ENCODE measurements at places on chromosomes 16 and 17.

DNA sequence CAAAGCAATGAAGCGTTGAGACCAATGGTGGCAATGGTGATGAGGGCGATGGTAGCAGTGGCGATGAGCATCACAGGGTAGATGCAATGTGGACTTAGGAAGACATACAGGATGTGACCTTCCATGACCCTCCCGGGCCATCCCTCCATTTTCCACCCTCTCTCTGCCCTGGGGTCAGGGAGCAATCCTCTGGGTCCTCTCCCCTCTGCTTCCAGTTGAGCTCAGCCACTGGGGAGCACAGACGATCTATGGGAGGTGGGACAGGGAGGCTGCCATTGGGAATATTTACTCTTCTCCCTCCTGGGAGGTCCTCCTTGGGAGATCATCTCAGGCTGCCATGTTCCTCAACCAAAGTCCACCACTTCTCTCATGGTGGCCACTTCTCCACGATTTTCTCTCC, 260.7 kb upstream of the FOXF1 start:
- DNase-seq: peak; percentile 32

GRCh38 chr16:63928421-63928820, 1193.4 kb downstream of the CDH11 start:
- no peak for DNase-seq

- no peak for DNase-seq
These were observed 12.8 kb downstream of the PIMREG start for GRCh38 chr17:6456914-6457687.

GRCh38 chr16:30054959-30055553, 10.5 kb upstream of the ALDOA start:
- DNase-seq: no peak

DNA sequence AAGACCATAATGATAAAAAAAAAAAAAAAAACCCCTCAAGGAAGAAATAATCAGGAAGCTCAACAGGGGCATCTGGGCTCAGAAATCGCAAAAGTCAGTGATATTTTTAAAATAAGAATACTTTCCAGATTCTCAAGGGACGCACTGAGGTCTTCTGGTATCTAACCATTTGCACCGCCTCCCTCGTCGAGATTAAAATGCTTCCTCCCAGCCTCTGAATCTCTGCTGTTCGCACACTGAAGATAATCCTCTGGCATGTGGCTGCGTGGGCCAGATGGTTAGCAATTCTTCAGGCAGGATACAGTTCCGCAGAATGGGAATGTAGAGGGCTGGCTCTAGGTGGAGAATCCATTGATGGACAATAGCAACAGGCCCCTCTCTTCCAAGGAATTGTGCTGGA, 211.7 kb upstream of the CDH5 start:
- DNase-seq: no peak

GRCh38 chr16:65119901-65120401, 1.9 kb downstream of the CDH11 start:
- DNase-seq: no peak

GRCh38 chr16:50644729-50645128, 36.4 kb downstream of the SNX20 start:
- no peak for DNase-seq

DNA sequence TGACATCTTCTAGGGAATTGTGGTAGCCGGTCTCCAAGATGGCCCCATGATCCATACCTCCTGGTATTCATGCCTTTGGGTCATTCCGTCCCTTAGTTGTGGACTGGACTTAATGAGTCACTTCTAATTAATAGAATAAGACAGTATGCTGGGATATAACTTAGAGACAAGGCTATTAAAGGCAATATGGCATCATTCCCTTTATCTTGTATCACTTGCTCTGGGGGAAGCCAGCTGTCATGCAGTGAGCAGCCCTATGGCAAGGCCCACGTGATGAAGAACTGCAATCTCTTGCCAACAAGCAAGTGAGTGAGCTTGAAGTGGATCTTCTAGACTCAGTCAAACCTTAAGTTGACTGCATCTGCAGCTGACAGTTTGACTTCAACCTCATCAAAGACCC, 97.8 kb upstream of the MED13 start:
- no peak for DNase-seq

- no peak for DNase-seq
These were observed 9.0 kb downstream of the NOG start for GRCh38 chr17:56602292-56603130.

DNA sequence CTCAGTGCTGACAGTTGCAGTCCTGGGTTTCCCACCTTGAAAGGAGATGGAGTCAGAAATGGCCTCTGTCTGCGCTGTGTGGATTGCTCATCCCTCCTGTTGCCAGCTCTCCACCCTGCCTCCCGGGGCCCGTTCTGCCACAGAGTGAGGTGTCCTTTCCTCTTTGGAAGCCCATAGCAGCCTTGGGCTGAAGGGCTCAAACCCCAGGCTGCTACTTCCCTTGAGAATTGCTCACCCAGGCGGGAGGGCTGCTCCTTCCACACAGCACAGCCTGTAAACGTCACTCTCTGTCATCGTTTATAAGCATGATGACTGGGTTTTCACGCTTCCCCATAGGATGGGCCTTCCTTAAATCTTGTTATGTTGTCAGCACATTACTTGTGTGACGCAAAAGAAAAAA, 62.7 kb downstream of the FOXK2 start:
- DNase-seq: no peak

DNA sequence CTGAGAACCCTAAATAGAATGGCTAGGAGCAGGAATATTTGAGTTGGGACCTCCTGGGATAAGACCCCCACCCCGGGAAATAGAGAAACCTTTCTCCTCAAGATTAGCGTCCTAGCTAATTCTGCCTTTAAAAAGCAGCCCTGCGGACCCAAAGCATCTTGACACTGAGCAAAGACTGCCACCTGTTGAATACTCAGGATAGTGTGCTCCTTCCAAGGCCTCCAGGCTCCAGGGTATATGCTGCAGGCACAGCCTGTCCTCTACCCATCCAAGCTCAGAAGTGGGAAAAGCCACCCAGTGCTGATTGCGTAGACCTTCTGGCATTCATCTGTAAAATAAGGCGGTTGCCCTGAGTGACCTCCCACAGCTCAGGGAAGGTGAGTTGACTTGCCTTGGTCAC, 456.2 kb upstream of the DYNLRB2 start:
- peak; percentile 70 for DNase-seq

DNA sequence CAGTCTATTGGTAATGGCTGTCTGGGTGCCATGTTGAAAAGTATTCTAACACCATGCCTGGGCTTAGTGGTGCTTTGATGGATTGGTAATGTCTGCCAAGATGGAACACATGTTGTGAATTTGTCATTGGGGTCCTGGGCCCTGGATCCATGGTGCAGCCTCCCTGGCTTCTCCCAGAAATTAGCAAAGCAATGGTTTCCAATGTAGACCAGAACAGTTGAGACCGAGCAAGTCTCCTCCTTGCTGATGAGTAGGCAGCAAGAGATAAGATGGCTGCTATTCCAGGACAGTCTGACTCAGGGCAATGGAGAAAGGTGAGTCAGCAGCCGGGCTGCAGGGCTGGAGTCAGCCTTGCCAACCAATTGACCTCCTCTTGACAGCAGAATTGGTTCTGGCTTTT, 30.8 kb downstream of the GPR139 start:
- DNase-seq: no peak

- DNase-seq: no peak
These were observed 18.1 kb downstream of the KCNJ12 start for GRCh38 chr17:21394265-21394664.

DNA sequence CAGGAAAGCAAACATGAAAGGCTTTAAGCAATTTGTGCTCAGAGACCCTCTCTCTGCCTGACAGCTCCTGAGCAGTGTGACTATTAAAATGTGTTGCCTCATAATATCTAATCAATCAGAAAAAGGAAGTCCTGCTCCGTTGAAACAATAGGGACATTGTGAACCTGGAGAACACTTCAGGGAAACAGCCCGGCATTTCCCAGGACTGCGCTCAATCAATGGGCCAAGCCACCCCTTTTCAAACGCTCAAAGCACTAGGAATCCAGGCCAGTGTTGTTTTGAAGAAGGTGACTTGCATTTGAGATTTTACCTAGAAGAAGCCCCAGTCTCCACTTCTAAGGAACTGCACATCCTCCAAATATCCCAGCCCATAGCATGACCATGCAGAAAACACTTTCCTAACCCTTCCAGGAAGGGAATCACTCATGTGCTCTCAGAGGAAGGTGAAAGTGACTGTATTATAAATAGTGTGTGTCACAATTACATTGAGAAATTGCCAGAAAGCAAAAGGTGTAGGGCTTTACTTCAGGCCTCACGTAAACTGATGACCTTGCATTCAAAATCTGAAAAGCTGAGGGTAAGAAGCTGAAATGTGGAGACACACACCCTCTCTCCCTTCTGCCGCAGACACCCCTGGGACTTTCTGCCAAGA, 19.4 kb downstream of the CDRT4 start:
- DNase-seq: no peak

GRCh38 chr16:86836503-86837129, 258.3 kb downstream of the FOXL1 start:
- no peak for DNase-seq

GRCh38 chr17:71802663-71803062, 318.2 kb upstream of the SOX9 start:
- DNase-seq: no peak

- no peak for DNase-seq
These were observed 16.8 kb upstream of the MYO15B start for GRCh38 chr17:75570772-75571171.

- DNase-seq: peak; percentile 72
These were observed 136.0 kb upstream of the TNRC6C start for GRCh38 chr17:77822302-77823030.

DNA sequence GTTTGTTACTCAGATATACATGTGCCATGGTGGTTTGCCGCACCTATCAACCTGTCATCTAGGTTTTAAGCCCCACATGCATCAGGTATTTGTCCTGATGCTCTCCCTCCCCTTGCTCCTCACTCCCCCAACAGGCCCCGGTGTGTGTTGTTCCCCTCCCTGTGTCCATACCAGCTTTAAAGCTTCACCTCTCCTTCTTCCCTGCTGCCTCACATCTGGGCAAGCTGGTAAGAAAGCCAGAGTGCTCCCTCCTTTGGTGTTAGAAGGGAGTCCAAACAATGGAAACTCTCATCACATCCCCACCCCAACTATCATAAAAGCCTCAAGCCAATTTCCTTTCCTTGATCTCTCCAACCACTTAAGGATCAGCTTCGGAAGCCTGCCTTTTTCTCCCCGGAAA, 1115.6 kb upstream of the GOT2 start:
- no peak for DNase-seq

DNA sequence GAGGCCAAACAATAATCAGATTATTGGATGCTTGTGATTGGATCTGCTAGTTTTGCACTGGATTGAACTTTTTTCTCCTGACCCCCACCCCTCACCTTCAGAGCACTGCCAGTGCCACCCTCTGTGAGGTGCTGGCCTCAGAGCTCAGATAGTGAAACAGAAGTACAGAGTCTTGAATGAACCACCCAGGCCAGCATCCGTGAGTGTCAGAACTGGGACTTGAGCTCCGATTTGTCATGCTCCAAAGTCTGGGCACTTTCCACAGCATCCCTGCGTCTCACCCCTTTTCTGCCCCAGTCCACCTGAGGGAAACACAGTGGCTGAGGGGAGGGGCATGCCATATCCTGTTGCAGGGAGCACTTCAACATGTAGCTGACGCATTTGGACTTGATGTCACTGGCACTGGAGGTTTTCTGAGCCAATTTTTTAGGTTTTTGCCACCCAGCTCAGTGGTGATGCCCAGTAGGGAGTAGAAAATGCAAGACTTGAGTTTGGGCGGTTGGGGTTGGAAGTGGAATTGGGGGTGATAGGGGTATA, 47.3 kb downstream of the SMPD3 start:
- no peak for DNase-seq

- peak; percentile 49 for DNase-seq
These were observed at the start of gene TBX4 for GRCh38 chr17:61452301-61453290. TBX4 (plus strand) TSS chr17:61452422; CDS start chr17:61456491, 4,069 bp downstream.

DNA sequence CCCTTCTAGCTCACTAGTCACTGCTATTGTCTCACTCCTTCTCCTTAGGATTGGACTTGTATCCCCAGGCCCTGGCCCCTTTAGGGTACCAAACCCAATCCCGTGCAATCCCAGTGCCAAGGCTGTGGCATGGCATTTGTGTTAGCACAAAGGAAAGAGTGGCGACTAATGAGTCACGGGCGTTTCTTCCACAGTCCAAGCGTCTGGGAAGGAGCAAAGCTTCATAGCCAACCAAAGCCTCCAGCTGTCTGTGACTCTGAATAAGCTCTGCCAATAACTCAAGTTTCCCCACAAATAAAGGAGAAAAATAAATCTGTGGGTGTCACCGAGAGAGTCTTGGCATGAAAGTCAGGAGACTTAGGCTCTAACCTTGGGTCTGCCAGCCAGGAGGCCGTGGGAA, 54.6 kb upstream of the COX10 start:
- no peak for DNase-seq

DNA sequence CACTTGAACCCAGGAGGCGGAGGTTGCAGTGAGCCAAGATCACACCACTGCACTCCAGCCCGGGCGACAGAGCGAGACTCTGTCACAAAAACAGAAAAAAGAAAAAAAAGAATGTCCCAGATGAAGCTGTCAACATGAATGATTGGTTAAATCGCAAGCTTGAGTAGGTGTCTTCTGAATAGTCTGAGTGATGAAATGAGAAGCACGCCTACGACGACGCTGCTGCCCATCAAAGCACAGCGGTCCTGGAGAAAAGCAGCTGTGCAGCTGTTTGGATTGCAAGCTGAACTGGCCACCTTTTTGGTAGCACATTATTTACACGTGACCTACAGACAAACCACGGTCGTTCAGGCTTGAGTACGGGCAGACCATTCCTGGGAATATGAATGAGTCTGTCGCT, 12.5 kb downstream of the ADCY9 start:
- DNase-seq: no peak

- no peak for DNase-seq
These were observed 17.7 kb downstream of the ADCY9 start for GRCh38 chr16:4098501-4098900.

- no peak for DNase-seq
These were observed 55.9 kb downstream of the MSI2 start for GRCh38 chr17:57312242-57312641.

DNA sequence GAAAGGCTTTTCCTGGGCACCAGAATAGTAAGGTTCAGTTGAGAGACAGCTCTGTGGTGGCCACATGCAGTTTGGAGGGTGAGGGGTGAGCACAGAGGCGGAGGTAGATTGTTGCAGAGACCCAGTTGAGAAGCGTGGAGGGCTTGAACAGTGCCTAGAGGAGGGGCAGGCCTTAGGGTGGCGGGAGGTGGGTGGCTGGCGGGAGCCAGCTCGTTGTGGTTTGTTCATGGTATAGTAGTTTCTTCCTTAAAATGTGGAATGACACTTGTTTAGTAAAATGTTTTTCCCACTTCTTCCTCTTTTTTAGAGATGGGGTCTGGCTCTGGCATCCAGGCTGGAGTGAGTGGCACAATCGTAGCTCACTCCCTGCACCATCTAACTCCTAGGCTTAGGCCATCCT, 14.2 kb downstream of the USP10 start:
- DNase-seq: no peak

GRCh38 chr17:15657868-15658267, 26.2 kb downstream of the TRIM16 start:
- DNase-seq: no peak

DNA sequence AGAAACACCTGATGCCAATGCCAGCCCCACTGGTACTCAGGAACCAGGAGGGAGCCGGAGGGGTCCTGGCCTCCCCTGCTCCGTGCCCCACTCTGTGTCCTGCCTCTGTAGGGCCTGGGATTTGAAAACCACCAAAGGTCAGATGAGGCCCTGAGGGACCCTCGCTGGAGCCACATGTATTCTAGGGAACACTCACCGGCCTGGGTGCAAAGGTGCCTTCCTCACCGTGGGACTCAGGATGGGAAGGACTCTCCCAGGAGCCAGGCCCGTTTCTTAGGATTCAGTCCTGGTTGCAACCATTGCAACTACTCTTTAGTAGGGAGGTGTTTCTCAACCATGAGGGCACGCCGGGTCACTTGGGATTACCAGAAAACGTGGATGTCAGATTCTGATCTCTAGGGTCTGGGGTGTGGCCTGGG, 74.6 kb downstream of the N4BP1 start:
- peak; percentile 52 for DNase-seq

Data from right atrium auricular region (tissue), 2 donors.